ENCODE measurements at places on chromosomes 1 and 21.

- no peak for DNase-seq
Measured at GRCh38 chr21:23507501-23507900, 2099.8 kb downstream of the MRPL39 start.

DNA sequence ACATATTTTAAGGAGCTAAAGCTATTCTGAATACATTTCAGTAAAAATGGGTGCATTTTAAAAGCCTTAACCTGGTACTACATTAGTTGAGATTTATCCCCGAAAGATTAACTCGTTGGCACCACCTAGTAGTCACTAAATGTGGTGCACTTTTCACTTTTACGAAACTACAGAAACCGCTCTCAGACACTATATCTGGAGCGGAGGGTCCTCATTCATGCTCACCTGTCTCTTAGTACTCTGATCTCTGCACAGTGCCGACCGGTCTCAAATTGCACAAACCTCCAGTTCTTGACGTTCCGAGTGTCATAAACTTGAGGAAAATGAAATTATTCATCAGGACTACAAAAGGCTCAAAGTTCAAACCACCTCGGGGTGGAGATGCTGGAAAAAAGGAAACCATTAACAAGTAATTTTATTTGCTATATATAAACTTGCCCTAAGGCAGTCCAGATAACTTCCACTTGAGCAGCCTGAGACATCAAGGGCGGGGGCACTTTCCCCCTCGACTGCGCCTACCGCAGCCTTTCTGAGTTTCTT, 722 bp downstream of the LZIC start:
- no peak for DNase-seq

DNA sequence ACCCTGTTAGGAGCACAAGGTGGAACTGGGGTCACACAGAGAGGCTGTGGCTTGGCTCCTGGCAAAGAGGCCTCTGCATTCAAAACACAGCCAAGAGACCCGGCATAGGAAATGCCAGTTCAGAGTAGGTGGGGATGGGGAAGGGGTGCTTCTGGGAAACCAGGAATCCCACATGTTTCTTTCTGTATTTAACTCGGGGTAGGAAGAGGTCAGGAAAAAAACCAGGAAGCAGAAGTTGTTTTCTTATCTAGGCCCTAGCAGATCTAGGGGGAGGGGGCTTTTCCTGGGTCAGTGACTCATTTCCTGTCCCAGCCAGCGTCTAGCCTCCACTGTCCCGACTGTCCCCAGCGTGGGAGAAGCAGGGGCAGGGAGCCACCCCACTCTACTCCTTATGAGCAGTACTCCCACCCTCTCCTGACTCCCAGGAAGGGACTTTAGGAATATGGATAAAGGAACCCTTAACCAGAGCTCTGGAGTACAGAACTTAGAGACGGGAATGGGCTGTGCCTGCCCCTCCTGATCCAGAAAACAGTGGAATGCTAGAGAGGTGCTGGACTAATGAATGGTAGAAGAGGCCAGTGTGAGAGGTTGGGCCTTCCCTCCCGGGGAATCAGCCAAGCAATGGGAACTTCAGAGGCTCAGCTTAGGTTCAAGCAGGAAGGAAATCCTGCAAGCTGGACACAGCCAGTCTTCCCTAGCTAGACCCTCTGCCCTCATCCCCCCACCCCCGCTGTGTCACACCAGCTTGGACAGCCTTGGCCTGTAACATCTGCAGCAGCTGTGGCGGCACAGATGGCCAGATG, 5.7 kb downstream of the FHL3 start:
- no peak for DNase-seq

GRCh38 chr21:26719750-26720149, 125.5 kb downstream of the ADAMTS1 start:
- no peak for DNase-seq

- no peak for DNase-seq
Measured at GRCh38 chr1:23562137-23562876, 3.0 kb upstream of the ID3 start.

GRCh38 chr21:35274090-35274489, 225.0 kb upstream of the RUNX1 start:
- no peak for DNase-seq

DNA sequence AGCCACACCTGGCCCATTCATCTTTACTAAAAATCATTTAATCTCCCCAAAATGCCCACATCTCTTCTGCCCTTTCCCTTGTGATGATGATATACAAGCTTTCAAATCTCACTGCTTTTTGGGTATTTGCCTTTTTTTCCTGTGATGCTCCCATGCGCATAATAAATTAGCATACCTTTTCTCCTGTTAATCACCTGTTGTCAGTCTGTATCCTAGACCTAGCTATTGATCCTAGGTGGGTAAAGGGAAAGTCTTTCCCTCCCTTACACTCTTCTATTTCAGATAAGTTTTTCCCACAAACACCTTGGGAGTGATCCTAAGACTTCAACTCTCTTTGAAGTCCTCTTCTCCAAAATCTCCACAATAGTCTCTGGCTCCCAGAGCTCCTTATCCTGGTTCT, 12.0 kb upstream of the SLC35A3 start:
- no peak for DNase-seq

GRCh38 chr1:235767795-235768194, 98.9 kb downstream of the LYST start:
- no peak for DNase-seq

Data from T-helper 1 cell (primary cell).